Adrenal gland (tissue), 19 donors: ENCODE measurements at places on chromosomes 3 and 15.

DNA sequence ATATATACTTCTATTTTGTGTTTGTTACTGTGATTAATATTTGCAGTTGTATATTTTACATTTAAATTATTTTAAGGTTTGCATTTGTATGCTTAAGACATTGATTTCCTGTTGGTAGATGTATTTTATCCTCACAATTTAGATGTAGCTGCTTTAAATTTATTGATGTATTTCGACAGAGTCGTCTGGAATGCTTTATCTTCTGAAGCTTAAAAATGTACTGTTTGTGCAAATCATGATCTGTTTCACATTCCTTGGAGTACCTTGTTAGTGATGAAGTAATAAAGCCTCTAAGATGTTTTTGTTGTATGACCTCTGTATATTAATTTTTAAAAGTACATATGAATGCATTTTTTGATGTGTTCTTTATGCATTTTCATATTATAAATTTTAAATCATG, 1.9 kb downstream of the CHD2 start:
- no peak for DNase-seq

DNA sequence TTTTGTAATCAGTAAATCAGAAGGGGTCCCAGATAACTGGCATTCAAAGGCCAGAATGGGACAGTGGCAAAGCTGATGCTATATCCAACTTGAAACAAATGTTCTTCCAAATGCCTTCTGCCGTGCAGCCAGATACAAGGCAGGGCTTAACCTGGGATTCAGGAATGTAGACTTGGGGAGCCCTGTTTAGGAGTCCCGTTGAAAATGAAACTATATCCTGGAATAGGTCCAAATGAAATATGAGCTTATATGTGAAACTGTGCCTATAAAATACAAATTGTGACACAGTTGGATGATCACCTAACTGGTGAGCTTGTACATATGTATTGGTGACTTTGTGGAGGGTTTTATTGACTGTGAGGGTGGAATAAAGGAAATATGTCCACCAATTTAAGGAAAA, 28.7 kb downstream of the FRMD4B start:
- no peak for DNase-seq

GRCh38 chr3:37712918-37713817, 148.5 kb upstream of the CTDSPL start:
- peak; percentile 26 for DNase-seq

DNA sequence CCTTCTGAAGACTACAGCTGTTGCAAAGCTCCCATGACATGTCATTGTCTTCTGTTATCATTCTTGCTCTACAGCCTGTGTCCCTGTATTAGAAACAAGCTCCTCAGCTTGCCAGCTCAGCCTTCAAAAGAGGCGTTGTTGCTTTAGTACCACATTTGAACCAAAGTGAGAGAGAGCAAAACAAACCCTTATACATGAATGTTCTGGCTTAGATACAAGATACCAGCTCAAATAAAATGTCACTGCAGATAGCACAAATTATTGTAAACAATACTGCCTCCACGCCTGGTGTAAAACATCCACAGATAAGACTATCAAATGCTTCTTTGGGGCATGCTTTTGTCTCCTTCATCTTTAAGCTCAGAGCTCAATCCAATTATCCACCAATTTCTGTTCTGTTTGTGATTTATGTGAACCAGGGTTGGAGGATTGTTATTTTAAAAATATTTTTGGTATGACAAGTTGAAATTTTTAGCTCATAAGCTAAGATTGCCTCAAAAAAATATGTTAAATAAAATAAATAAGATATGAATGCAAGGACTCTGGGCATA, 403.6 kb upstream of the CDIN1 start:
- DNase-seq, result no peak

DNA sequence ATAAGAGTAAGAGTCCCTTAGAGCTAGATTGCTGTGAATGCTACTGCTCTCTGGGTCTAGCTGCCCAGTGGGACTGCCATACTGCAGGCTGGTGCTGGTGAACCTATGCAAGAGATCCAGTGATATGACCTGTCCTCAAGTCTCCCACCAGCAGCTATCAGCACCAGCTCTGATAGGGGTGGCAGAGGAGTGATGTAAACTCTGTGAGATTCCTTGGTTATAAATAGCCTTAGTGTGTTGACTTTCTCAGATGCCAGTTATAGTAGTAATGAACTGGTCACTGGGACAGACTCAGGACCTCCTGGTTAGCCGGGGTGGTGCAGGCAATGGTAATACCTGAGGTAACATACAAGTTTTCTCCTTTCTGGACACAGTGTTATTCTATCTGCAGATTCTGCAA, 194.9 kb upstream of the MANF start:
- no peak for DNase-seq

GRCh38 chr3:160474416-160474838, 24.8 kb upstream of the TRIM59 start:
- no peak for DNase-seq

GRCh38 chr3:2958551-2958950, 151.6 kb downstream of the IL5RA start:
- no peak for DNase-seq

- DNase-seq, result no peak
Measured at GRCh38 chr3:9712415-9712814, 8.8 kb downstream of the CPNE9 start.

DNA sequence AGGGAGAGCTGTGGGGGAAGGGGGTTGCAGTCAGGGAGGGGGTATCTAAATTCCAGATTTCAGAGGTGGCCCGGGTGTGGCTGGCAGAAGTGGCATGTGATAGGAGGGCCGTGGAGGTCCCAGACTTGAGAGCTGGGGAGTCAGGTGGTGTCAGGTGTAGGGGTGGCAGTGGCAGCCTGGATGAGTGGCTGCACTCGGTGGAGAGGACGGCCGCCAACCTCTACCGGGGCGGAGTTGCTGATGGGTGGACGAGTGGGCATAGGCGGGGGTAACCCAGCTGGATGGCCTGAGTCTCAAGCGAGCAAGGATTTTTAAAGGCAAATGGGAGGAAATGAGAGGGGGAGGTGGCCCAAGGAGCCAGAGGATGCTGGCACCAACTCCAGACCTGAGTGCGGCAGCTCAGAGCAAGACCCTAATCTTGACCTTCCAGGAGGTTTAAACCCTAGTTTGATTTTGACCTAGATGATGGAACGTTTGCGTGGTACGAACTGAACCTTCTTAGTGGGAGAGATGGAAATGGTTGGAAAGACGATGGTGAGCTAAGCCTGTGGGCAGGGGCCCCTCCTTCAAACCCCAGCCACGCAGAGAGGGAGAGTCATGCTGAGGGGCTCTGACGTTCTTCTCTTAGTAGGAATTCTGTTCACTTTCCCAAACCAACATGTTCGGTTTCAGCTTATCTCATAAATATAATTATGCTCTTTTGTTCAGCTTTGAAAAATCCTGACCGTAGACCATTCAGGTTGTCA, 8.0 kb downstream of the TRAK1 start:
- DNase-seq, result no peak

- DNase-seq, result no peak
Measured at GRCh38 chr15:74955017-74955416, 1.6 kb downstream of the RPP25 start.

DNA sequence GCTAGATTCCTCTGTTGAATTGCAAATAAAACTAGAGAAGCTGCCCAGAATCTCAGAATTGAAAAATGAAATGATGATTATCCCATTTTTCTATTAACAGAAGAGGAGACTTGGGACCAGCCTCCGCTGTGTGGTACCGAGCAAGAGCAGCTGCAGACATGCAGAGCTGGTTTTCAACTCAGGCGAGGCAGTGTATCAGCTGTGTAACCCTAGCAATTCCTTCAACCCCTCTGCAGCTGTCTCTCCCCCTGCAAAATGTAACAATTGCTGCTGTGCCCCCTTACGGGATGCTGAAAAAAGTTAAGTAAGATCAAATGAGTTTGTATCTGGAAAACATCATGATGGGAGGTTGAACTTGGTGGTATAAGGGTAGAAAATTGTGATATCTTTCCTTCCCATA, 98.5 kb upstream of the C3orf80 start:
- no peak for DNase-seq

DNA sequence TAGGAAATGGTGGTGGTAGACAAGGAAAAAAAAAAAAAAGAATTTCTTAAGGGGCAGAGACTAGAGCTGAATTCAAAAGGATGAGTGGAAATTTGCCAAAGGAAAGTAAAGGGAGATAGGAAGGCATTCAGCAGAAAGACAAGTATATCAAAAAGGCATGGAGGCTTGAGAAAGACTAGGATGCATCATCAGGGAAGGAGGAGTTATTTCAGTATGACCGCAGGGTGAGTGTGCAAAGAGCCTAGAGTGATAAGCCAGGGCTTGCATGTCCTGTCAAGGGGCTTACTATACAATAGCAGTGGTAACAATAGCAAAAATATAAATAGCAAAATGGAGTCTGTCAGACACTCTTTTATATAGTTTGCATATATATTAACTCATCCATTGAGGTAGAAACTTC, 112.0 kb downstream of the FRMD4B start:
- no peak for DNase-seq

DNA sequence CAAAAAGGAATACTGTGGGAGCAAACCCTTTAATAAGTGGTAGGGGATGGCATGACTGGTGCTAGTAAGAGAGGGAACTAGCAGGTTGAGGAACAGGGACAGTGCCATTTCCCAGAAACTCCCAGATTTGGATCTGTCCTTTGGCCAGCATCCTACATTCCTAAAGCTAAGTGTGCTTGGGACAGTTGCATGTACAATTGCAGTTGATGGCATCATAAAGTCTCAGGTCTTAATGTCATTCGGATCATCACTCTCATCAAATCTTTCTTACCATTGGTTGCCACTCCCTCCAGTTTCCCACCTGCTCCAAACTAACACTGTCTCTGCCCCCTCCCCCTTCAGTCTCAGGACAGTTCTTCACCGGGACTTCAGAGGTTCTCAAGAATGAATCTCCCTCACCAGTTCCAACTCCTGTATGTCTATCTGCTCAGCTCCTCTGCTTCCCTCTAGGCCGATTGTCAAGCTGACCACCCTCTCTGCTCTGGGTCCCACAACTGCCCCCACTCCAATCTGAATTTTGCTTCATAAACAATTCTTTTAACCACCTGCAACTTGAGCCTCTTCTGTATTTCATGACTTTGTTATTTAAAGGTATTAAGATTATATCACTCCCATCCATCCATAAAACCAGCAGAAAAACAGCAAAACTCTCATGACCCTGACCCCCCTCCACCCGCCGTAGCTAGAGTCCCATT, 260.8 kb downstream of the CGGBP1 start:
- no peak for DNase-seq
